ENCODE measurements at places on chromosomes 3 and 15. TPM values are rescaled to one million over a fixed set of nuclear protein-coding genes. Genes with fewer than 3 reads are reported as not detected.

The MUC20 gene
- 1.8 TPM for total RNA-seq

The UTS2B gene
- not detected for total RNA-seq

The MINDY2 gene
- 35.5 TPM for total RNA-seq

The HRG gene
- 0.16 TPM for total RNA-seq

The PPP1R14D gene
- not detected for total RNA-seq

The LRRC34 gene
- 2.7 TPM for total RNA-seq

The COL7A1 gene
- total RNA-seq = 5.5 TPM

The PLIN1 gene
- 140 TPM for total RNA-seq

The ALDH1A2 gene
- total RNA-seq = 24.4 TPM

The ARNT2 gene
- total RNA-seq = 5.0 TPM

The MAGEL2 gene
- 0.13 TPM for total RNA-seq

The ISLR gene
- 22.8 TPM for total RNA-seq

The LMAN1L gene
- 72.9 TPM for total RNA-seq

The SUSD5 gene
- 0.60 TPM for total RNA-seq

The GATM gene
- total RNA-seq = 32.9 TPM

The IL17RE gene
- total RNA-seq = 2.2 TPM
